ENCODE measurements at places on chromosomes 16 and 17.
A peak's percentile ranks its signal among the peaks of the same experiment; 100 is the strongest.

GRCh38 chr17:30570596-30571265 lies 93.5 kb downstream of the GOSR1 start:
- DNase-seq, result no peak

- no peak for DNase-seq
Measured at GRCh38 chr16:2004795-2005517, 4.7 kb downstream of the ZNF598 start.

DNA sequence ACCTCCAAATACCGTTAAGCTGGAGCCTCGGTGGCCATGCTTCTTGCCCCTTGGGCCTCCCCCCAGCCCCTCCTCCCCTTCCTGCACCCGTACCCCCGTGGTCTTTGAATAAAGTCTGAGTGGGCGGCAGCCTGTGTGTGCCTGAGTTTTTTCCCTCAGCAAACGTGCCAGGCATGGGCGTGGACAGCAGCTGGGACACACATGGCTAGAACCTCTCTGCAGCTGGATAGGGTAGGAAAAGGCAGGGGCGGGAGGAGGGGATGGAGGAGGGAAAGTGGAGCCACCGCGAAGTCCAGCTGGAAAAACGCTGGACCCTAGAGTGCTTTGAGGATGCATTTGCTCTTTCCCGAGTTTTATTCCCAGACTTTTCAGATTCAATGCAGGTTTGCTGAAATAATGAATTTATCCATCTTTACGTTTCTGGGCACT lies 928 bp downstream of the HBA1 start:
- DNase-seq, result peak; percentile 55

DNA sequence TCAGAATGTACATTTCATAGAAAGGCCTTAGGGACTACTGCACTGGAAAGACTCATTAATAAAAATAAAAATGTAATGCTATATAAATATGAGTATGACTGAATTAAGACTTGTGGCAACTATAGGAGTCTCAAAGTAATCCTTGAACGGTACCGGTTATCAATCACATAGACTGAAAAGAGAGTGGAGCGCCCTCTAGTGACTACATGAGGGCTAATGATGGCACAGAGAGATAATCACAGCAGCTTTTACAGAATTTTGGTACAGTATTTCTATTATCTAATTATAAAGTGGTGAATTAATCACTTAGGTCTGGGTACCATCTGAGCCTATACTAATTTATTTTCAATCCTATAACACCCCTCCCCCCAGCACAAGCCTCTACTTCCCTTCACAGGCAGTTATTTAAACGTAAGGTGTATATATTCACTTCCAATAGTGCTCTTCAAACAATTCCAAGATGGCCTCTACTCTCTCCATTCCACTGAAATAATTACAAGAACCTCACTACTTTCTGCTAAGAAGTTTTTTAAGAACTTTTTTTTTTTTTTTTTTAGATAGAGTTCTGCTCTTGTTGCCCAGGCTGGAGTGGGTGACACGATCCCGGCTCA lies 40.7 kb upstream of the ANKFY1 start:
- no peak for DNase-seq

GRCh38 chr16:87376660-87377059 lies 6.9 kb downstream of the FBXO31 start:
- DNase-seq, result no peak

GRCh38 chr16:4303973-4304372 lies 11.9 kb upstream of the GLIS2 start:
- DNase-seq, result no peak

- DNase-seq, result no peak
Measured at GRCh38 chr17:67636834-67637520, 80.8 kb upstream of the NOL11 start.
